ENCODE measurements at places on chromosomes 7 and 10. TPM values are rescaled to one million over a fixed set of nuclear protein-coding genes. Genes with fewer than 3 reads are reported as not detected.
A peak's percentile ranks its signal among the peaks of the same experiment; 100 is the strongest.

DNA sequence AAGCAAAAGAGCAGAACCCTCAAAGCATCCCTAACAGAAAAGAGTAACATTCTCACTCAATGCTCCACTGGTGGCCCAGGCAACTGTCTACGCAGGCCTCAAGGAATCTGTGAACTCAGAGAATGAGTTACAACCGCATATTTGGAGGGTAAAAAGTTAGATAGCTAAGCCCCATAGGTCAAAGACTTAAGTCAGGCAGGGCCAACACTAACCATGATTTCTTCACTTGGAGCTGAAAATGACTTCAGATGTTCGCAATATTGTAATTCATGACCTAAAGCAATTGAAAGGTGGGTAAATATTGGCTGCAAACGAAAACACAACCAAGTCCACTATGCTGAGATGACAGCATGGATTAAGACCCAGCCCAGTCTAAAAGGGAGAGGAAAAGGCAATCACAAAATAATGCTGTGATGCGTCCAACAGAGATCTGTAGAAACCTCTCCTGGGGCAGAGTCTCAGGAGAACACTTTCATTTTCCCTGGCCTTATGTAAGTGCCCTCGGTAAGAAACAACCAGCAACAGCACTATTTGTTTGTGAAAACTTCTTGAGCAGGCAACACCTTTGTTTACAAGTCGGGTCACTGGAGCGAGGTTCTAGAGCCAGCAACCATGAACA lies 176.5 kb downstream of the TNS3 start:
- no peak for DNase-seq

- DNase-seq: no peak
These were observed 4.5 kb downstream of the ADIRF start for GRCh38 chr10:86972613-86973380.

- DNase-seq: no peak
These were observed 74.3 kb downstream of the PTN start for GRCh38 chr7:137269240-137269639.

GRCh38 chr7:46542076-46542475 lies 621.0 kb upstream of the IGFBP3 start:
- no peak for DNase-seq

DNA sequence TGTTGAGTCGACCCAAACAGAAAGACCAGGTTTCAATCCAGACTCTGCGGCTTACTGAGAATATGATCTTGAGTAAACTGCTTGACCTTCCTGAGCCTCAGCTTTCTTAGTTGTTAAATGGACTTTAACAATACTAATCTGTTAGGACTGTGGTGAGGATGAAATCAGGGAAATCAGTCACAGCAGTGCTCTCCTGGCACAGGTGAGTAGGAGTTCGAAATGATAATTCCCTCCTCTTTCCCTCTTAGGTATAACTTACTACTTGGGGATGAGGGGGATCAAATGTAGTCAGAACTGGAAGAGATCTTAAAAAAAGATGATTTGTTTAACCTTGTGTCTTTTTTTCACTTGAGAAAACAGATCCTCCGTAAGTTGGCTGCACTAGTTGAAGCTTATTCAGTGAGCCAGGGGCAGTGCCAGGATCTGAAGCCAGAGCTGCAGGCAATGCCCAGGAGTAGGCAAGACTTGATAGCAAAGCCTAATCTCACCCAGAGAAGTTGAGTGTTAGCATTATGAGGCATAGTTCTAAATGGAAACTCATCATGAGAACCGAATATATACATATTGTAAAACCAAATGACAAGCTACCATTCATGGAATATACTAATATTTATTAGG lies 1.8 kb upstream of the MAGI2 start:
- DNase-seq: no peak

- no peak for DNase-seq
These were observed 50.3 kb downstream of the SEMA3C start for GRCh38 chr7:80868566-80868965.

- DNase-seq: no peak
These were observed 61.8 kb upstream of the DKK1 start for GRCh38 chr10:52252307-52252706.

DNA sequence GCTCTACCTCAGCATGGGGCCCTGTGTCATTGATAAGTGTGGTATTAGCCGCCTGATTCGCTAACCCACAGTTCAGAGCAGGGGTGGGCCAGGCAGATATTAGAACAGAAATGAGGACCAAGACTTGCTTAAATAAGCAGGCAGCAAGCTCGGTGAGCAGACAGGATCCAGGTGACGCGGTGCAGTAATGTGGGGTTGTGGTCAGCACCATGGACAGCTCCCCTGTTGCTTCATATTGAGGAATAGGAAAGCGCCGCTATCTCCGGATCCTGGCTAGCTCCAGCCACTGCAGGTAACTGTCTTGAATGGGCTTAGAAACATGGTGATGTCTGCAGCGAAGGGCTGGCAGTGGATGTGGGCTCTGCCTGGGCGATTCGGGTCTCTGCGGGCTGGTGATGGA lies 51.3 kb upstream of the GPR26 start:
- no peak for DNase-seq

DNA sequence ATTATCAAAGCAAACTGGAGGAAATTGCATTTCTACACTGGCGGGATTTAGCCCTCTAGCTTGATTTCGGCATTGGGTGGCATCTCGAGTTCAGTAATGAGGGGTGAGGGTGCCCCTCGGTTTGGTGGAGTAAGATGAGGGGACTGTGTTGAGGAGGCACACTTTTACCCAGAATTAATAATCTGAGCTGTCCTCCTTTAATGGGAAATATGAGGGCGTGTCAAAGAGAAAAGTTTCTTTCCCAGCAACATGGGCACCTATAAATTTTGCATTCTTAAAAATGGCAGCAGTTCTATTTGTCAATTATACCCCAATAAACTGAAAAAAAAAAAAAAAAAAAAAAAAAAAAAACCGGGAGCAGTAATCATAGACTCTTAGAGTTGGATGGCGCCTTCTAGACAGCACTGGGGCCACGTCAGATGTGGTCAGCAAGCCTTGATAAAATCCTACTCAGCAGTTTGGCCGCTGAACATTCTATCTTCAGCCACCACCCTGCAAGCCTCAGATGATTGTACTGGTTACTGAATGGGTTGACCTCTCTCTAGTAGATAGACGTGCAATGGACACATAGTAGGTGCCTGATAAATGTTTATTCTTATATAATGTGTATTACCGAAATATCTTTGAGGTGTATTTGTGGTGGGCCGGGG lies 931 bp downstream of the PAPSS2 start:
- DNase-seq: no peak

DNA sequence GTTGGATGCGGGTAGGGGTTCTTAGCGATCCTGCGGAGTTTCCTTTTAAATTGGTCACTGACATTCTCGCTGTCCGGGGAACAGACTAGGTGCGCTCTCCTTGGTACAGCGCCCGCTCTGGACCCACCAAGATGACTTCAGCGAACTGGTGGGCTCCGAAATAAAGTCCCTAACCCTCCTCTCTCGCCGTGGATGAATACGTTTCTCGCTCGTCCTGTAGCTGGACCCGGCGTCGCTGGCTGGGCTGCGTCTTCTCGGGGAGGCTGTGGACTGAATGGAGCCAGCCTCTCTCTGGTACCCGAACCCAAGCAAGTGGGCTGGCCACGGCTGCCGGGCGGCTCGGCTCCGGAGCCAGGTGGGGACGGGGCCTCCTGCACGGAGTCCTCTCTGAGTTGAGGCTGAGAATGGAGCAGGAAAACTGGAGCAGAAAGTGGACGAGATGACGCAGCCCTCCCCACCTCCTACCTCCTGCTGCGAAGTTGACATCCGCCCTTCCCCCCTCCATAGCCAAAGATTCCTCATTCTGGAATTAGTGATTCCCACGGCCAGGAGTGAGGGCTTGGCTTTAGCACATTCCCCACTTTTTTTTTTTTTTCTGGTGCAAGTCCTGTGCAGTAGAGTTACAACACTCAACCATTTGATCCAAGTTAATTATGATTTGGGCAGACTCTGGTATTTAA lies 1.5 kb downstream of the UNC5B start:
- DNase-seq: no peak

DNA sequence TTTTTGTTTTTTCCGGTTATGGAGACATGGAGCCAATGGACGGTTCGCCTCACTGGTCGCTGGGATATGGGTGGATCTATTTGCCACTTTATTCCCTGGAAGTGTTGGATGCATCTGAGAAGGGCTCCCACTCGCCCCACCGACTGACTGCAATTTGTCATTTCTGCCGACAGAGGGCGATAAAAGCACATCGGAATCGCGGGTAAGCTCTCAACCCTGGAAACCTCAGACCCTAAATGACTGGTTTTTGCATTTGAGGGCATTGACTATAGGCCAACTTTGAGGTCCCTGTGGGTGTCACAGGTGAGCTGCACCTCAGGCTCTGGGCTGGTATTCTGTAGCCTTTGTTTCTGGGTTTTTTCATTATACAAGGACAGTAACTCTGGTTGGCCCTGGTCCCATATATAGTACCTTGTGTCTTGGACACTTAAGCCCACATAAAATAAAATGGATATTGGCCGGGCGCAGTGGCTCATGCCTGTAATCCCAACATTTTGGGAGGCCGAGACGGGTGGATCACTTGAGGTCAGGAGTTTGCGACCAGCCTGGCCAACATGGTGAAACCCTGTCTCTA lies 11.9 kb upstream of the OPALIN start:
- no peak for DNase-seq

GRCh38 chr10:82392533-82392932 lies 517.5 kb downstream of the NRG3 start:
- DNase-seq: no peak

DNA sequence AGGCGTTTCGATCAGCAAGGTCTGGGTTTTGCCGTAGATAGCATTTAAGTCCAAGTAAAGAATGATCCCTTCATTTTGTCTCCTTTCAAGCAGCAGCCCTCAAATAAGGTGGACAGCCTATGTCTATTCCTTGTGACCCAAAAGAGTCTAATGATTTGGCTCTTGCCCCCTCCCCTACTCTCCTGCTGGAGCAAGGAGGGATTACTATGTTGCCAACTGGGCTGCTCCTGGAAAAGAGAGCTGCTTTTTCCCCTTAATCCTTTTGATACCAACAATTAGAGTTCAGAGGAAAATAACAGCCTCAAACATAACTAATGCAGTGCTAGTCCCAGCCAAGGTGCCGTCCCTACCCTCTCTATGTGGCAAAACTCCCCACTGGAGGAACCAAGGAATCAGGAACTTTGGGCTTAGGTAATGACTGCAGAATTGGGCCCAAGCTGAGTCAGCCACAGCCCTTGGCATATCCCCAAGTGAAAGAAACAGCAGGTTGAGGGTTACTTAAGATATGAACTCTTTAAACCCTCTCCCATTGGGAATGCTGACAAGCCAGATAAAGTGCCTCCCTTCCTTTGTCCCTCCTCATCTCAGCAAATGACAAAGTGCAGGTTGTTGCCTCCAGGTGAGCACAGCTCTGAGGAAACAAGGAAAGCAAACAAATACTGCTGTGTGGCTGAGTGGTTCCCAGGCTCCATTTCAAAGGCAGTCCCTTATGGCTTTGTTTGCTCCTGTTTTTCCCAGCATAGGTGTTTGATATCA lies 643.7 kb downstream of the INHBA start:
- no peak for DNase-seq

GRCh38 chr10:44862924-44863323 lies 48.2 kb upstream of the TMEM72 start:
- peak; percentile 48 for DNase-seq

- DNase-seq: no peak
These were observed 6.8 kb downstream of the OPALIN start for GRCh38 chr10:96352027-96352426.

DNA sequence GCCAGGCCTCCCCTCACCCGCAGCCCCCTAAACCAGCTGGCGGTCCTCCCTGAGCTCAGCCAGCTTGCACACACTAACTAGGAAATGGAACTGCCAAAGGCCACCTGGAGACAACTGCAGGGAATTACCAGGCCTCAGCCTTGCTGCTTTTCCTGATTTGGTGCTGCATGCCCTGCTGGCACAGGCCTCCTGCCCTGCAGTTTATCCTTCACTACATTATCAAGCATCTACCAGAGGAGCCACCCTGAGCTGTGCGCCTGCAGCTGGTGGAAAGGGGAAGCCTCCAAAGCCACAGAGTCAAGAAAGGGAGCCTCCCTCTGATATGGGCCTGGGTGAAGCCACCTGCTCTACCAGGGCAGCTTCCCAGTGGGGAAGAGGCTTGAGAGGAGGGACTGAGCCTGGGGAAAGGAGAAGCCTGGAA lies 139.8 kb downstream of the GRID1 start:
- DNase-seq: no peak

DNA sequence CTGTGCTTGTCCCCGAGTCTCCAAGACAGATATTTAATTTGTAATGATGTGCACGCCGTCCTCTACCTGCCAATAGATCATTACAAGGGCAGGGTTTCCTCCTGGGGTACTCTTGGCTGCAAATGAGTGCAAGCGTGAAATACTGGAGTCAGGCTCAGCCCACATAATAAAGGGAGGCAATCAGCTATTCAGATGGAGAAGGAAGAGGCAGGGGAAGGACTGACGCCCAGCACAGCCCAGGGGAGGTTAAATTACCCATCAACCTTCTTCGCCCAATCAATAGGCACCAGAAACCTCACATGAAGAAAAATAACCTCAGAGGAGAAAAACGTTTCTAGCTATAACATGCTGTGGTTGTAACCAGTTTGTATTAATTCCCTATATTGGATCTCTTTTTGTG lies 544.9 kb upstream of the ADARB2 start:
- no peak for DNase-seq

- DNase-seq: no peak
These were observed 778.5 kb downstream of the NRG3 start for GRCh38 chr10:82653244-82654155.

- no peak for DNase-seq
These were observed 16.2 kb downstream of the ATG9B start for GRCh38 chr7:151008143-151008510.

- no peak for DNase-seq
These were observed 7.5 kb downstream of the IFIT1 start for GRCh38 chr10:89399956-89400355.

DNA sequence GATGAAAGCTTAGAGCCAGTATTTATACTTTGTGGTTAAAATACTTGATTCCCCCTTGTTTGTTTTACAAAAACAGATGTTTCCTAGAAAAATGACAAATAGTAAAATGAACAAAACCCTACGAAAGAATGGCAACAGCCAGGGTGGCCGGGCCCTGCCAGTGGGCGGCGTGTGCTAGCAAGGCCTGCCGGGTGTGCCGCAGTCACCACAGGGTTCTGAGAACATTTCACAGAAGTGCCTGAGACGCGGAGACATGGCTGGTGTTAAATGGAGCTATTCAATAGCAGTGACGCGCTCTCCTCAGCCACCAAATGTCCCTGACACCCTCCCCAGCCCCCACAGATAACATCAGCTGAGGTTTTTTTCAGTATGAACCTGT lies 14.5 kb downstream of the GPR146 start:
- DNase-seq: no peak

Gene FAM25A
- not detected for total RNA-seq

Gene ANXA7
- 63.2 TPM for total RNA-seq

Gene AQP1
- 2,113 TPM for total RNA-seq

Gene PLAU
- 1.5 TPM for total RNA-seq

Gene LLCFC1
- total RNA-seq: not detected

Gene DNAJC12
- 3.2 TPM for total RNA-seq

Gene UBE2D4
- total RNA-seq: 13.1 TPM

Gene SFTPA1
- not detected for total RNA-seq

Gene AKR1C8
- total RNA-seq: not detected

Gene GATA3
- total RNA-seq: not detected

Measured in ascending aorta (tissue), 2 donors.